ENCODE measurements at places on chromosomes 7 and 10.

GRCh38 chr10:133231946-133232574 is 2.0 kb downstream of the UTF1 start:
- DNase-seq, result no peak

- no peak for DNase-seq
These were observed 478.6 kb downstream of the PLXNA4 start for GRCh38 chr7:132097550-132098134.

- no peak for DNase-seq
These were observed 31.3 kb downstream of the PIP4K2A start for GRCh38 chr10:22683140-22683389.

- DNase-seq, result no peak
These were observed 594 bp upstream of the RP9 start for GRCh38 chr7:33109758-33110238.

GRCh38 chr10:118595598-118596425 is at the start of gene PRLHR:
Gene PRLHR, minus strand, starts transcription at chr10:118595648. Its CDS starts 404 bp downstream, at chr10:118595244.
- DNase-seq, result no peak

GRCh38 chr10:124383496-124383895 is 35.2 kb downstream of the OAT start:
- no peak for DNase-seq

DNA sequence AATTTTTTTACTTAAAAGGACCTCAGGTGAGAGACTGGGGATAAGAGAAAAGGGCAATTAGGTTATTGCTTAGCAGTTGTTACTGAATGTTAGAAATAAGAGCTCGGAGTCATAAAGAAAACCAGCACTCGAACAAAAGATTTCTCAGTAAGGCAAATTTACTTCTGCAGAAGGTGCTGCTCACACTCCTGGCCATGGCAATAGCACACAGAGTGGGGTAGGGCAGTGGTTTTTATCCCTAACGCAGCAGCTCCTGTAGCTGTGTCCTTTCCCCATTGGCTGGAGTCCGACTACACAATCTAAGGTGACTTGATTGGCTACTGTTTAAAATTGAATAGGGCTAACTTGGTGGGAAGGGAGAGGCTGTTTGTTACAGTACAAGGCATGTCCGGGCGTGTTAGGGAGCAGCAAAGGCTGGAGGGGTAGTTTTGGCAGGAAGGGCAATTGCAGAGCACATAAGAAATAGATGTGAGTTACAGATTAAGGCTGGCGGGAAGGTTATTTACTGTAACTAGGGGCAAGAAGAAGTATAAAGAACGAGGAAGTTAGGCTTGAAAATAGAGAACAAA is 112.1 kb downstream of the AKR1D1 start:
- DNase-seq, result no peak

DNA sequence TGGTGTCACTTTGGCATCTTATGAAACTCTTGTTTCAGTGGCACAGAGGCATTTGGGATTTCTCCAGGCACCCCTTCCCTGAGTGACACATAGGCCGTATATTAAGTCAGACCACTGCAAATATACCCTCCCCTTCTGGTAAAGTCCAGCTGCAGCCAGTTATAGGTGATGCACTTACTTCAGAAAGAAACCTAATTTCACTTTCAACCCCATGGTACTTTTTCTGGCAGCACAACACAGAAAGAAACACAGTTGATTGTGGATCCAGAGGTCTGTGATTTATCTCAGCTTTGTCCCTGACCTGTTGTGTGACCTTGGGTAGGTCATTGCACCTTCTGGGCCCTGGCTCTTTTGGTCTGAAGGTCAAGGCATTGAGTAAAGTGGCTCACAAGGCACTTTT is 173.2 kb downstream of the BUB3 start:
- no peak for DNase-seq

DNA sequence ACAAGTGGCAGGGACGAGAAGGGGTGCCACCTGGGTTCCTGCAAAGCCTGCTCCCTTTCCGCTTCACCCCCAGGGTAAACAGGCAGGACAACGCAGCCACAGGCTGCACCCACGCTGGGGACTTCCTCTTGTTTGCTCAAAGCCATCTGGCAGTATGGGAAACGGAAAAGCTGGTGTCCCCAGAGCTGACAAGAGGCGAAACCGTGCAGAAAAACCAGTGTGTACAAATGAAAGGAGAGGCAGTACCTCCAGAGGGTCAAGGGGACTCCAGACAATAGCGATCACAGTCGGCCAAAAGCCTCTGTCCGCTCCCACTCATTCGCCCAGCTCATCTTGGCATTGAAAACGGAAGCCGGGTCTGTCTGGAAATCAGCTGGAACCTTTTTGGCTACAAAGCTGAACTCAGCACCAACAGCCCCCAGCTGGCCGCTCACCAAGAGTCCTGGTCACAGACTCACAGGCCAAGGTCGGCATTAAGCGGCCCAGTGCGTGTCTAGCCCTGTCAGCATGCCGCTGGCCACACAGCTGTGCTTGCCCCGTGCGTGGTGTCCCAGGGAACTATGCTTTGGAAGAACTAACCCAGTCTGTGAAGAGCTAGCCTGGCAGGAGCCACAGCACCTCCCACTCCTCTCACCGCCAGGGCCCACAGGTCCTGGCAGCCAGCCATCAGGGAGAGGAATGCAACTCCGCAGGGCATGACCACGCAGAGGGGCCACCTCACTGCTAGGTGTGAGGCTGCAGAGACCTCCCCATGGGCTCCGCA is 10.4 kb downstream of the TNS3 start:
- DNase-seq, result no peak

DNA sequence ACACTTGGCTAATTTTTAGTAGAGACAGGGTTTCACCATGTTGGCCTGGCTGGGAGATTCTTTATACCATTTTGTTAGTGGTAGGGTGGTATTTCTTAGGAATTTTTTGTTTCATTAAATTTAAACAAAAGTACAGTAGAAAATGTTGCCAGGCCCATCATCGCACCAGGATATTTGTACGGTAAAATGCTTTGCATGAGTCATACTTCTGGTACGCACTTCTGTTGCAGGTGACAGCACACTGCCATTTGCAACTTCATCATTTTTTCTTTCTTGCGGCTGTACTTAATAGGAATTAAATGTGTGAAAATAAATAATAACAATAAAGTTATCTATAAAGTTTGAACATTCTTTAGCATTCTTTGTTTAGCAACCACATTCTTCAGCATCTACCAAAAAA is 195.6 kb downstream of the SKAP2 start:
- DNase-seq, result no peak

DNA sequence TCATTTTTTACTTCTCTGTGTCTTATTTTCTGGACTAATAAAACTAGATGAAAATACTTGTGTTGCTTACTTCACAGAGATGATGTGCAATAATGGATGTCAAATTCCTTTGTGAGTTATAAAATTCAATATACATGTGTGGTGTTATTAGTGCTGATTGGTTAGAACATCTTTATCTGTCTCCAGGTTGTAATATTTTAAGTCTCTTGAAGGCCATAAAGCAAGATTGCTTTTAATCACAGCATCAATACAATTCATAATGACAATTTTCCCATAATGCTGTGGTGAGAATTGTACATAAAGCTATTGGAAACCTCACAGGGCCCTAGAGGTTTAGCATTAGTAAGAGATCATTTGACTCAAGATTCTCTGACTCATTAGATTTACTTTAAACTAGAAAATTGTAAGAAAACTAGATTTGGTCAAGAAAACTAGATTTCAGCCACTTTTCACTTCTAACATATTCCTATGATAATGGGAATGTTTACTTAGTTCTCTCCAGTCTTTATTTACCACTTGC is 963.7 kb downstream of the REEP3 start:
- DNase-seq, result no peak

- DNase-seq, result no peak
These were observed 493.3 kb upstream of the SORCS1 start for GRCh38 chr10:107657851-107658250.

- no peak for DNase-seq
These were observed 71.1 kb upstream of the CFAP46 start for GRCh38 chr10:133013463-133013862.

- no peak for DNase-seq
These were observed 1.4 kb upstream of the RBP3 start for GRCh38 chr10:47346581-47347302.

DNA sequence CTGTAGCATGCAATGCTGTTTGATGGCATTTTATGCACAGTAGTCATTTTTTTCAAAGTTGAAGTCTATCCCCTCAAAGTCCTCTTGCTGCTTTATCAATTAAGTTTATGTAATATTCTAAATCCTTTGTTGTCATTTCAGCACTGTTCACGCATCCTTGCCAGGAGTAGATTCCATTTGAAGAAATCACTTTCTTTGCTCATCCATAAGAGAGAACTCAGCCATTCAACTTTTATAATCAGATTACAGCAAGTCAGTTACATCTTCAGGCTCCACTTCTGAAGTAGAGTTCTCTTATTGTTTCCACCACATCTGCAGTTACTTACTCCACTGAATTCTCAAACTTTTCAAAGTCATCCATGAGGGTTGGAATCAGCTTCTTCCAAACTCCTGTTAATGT is 32.3 kb downstream of the SDHAF3 start:
- DNase-seq, result no peak

GRCh38 chr7:50308532-50309385 is 4.2 kb downstream of the IKZF1 start:
- no peak for DNase-seq

DNA sequence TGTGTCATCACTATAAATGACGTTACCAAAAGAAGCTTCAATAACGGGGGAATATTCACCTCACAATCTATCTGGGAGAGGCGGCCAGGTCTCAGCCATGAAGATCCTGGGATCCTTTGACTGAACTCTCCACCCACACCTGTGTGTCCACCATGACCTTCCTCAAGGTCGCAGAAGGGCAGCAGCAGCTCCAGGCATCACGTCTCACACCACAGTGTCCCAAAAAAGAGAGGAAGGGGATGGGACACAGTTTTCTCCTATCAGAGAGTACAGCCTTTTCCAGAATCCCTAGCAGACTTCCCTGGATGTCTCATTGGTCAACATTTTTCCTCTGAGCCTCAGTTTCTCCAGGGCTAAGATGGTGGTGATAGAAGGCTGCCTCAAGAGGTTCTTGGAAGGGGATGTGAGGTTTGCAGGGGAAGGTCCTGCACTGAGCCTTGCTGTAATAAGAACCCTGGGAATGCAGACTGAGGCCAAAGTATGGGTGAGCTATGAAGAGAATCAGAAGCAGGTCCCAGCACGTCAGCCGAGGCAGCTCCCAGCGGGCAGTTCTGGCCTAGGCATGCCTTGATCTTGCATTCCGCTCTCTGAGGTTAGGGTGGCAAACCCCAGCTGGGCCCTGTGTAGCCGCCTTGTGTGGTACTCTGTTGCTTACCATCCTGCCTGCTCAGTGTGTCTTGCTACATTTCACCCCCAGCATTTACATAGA is 63.8 kb downstream of the COL26A1 start:
- no peak for DNase-seq

DNA sequence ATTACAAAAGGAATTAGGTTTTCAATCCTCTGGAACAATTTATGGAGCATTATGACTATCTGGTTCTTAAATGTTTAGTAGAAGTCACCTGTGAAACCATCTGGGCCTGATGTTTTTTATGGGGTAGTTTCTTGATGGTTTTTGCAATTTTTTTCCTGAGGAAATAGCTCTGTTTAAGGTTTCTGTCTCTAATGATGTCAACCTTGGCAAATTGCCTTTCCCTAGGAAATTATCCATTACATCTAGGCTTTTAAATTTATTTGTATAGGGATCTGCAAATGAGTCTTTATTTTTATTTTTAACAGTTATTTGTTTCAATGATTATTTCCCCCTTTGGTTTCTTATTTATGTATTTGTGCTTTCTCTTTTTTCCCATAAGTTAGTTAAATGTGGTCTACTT is 222.8 kb downstream of the GALNT17 start:
- no peak for DNase-seq

- DNase-seq, result no peak
These were observed 46.6 kb upstream of the ARHGAP12 start for GRCh38 chr10:31975157-31975765.

GRCh38 chr7:151117565-151117964 is 31.3 kb downstream of the AGAP3 start:
- DNase-seq, result peak; percentile 28

DNA sequence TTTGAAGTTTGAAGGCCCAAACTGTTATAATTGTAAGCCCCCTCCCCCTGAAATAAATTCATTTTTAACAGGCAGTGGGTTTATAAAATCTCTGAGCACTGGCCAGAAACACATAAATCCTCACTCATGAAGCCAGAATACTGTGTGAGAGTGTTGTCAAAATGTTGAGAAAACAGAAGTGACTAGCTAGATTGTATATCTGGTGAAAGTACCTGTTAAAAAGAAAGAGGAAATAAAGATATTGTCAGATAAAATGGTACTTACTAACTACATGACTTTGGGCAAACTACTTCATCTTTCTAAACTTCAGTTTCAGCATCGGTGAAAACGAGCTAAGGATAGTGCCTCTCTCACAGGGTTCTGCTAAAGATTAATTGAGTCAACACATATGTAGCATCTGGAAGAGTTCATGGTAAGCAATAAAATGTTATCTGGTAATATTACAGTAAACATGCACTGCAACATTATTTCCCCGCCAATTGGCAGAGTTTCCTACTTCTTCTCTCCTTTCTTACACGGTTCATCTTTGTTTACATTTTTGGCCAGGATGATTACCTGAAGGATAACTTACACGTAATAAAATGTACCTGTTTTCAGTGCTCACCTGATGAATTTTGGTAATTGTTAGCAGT is 202.5 kb upstream of the CHRM2 start:
- no peak for DNase-seq

DNA sequence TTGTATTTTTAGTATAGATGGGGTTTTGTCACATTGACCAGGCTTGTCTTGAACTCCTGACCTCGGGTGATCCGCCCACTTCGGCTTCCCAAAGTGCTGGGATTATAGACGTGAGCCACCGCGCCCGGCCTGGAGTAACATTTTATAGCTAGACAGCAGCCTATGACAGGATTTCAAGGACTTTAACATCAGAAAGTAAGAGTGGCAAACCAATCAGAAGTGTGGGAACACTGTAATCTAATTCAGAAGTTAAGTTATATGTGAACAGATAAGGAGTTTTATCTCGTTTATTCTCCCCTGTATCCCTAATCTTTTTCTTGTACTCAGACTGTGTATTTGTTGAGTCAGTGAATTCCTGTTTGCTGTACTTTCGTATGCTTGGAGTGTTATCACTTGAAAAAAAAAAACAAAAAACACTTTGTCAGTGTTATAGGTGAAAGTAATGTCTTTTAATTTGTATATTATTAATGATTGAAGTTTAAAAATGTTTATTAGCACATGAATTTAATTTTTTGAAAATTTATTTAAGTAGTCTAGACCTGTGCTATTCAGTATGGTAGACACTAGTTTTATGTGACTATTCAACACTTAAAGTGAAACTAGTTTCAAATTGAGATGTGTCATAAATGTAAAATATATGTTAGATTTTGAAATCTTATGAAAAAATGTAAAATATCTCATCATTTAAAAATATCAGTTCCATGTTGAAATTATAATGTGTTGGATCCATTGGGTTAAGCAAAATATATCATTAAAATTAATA is 38.6 kb downstream of the RSBN1L start:
- no peak for DNase-seq

DNA sequence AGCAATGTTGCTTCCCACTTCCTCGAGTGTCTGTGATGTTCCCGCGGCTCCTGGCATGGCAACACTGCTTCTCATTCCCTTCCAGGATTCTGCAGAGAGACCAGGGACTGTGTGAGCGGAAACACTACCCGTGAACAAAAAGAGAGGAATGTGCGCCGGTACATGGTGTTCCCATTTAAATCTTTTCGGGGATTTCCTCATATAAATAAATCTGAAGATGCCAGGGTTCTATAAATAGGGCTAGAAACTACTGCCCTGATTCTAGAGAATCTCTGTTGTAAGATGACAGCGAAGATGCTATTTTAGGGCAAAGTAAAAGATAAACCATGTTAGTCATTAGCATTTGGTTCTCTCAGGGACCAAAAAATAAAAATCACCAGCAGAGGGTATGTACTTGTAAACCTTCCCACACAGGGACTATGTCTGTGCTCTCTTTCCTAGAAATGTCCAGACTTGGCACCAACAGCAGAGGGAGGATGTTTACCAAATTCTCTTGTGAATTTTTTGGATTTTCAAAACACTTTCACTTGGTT is 92.2 kb upstream of the DDC start:
- no peak for DNase-seq

All from effector CD4-positive, alpha-beta T cell (primary cell).